ENCODE measurements at places on chromosomes 3 and 15. TPM values are rescaled to one million over a fixed set of nuclear protein-coding genes. Genes with fewer than 3 reads are reported as not detected.

CNTN4 gene
- total RNA-seq: 15.3 TPM

FILIP1L gene
- total RNA-seq: 136 TPM

CDC25A gene
- total RNA-seq: 2.1 TPM

MKRN3 gene
- total RNA-seq: 1.1 TPM

GABRA5 gene
- total RNA-seq: not detected

C3orf62 gene
- 8.9 TPM for total RNA-seq

CD200 gene
- total RNA-seq: 14.3 TPM

GOLGA6L7 gene
- not detected for total RNA-seq

A4GNT gene
- total RNA-seq: not detected

SNX1 gene
- 162 TPM for total RNA-seq

LRRC15 gene
- 0.29 TPM for total RNA-seq

ZNF662 gene
- 45.1 TPM for total RNA-seq

IGSF10 gene
- 3.3 TPM for total RNA-seq

Measured in ureter (tissue), 1 donor.